ENCODE measurements at places on chromosomes 4 and X.

DNA sequence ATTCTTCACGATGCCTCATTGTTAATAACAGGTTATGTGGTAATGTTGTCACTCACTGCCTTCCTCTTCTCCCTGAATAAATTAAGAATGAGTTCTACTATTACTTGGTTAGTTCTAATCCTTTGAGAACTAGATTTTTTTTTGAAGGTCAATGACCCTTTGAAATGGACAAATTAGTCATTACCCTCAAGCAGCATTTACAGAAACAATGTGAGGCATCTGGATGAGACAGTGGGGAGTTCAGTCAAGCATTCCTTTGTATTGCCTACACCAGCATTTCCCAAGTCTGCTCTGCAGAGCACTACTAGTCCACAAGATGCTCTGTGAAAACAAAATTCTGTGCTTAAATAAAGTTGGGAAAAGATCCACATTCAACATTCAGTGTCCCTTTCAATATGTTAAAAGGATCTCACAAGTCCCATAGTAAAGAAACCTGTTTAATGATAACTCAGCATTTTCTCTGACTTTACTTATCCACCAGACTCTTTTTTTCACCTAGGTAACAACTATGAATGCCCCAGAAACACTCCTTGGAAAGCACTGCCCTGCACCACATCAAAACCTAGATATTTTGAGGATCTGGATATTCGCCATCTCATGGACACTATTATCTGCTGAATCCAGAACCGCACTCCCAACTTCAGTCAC, 60.6 kb downstream of the CHRDL1 start:
- DNase-seq = no peak

GRCh38 chr4:102575369-102576129, 74.4 kb downstream of the NFKB1 start:
- DNase-seq = no peak

DNA sequence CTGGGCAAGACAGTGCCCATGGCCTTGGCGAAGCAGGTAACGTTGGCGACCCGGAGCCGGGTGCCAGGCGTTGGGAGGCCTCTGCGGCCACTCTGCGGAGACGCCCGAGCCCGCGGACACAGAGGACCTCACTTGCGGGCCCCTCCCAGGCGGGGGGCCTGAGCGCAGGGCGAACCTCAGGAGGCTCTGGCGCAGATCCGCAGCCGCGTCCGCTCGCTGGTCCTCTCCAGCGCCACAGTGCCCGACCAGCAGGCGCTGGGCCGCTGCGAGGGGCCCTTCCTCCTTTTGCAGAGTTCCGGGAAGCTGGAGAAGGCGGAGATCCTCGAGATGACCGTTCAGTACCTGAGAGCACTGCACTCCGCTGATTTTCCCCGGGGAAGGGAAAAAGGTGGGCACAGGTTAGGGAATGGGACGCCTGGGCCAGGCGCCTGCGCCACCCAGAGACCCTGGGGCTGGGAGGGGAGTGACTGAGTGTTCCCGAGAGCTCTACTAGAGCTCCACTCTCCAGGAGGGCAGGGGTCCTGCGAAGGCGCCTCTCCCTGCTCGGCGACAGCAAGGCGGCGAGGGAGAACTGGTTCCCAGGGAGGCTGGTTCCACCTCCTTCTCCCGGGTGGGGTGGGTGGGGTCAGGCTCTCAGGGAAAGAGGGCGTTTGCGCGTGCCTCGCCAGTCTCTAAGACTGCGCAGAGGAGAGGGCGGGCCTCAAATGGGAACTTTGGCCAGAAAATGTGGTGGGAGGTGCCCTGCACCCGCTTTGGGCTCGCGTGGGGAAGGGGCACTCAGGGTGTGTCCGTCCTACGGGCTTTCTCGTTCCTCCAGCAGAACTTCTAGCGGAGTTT, 1.4 kb downstream of the HELT start:
- DNase-seq = no peak

GRCh38 chr4:17511509-17511949, 361 bp downstream of the QDPR start:
- peak; percentile 52 for DNase-seq

DNA sequence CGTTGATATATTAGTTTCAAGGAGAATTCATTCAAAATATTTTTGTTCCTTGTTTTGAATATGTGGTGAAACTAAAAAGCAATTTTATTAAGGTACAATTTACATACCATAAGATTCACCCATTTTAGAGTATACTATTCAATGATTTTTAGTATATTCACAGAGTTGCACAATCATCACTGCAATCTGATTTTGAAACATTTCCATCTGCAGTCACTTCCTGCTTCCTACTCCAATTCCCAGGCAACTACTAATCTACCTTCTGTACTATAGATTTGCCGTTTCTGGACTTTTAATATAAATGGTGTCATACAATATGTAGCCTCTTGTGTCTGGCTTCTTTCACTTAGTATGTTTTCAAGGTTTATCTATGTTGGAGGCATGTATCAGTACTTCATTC, 71.3 kb downstream of the SLC9A7 start:
- no peak for DNase-seq

- no peak for DNase-seq
Observed at GRCh38 chr4:10762561-10762960, 78.0 kb upstream of the CLNK start.

DNA sequence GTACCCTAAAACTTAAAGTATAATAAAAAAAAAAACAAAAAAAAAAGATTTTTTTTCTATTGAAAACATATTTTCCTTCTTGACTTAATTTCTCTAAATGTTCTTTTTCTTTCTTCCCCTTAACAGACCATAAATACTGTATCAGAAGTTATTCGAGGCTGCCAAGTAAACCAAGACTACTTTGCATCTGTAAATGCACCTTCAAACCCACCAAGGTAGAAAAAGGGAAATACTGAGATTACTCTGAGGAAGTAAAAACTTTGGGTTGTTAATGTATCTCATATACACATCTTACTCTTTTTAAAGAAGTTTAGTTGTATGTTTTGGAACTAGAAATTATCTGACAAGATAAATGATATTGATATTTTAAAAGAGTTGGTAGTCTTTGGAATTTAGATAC, 65.6 kb downstream of the USO1 start:
- no peak for DNase-seq

Measured in Caco-2 (cell line).